Stimulated activated CD8-positive, alpha-beta memory T cell treated with anti-CD3 and anti-CD28 coated beads, Interleukin-7, amount 100 ng/mL, for 4 hours (primary cell): ENCODE measurements at places on chromosomes 7 and 10.

GRCh38 chr10:111830359-111830758 is 353.2 kb downstream of the GPAM start:
- no peak for DNase-seq

DNA sequence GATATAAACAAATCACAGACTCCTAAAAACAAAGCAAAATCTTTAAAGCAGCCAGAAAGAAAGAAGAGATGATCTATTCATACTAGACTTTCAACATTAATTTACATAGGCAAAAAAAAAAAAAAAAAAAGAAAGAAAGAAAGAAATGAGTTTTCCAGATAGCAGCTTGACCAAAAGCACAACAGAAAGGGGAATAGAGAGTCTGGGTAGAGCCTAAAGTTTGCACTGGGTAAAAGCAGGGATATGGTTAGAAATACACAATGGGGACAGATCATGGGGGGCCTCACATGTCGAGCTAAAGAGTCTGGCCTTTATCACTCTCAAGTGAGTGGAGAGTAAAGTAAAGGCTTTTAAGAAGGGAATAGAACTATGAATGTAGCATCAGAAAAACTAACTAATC is 169.8 kb downstream of the SGMS1 start:
- DNase-seq: no peak

DNA sequence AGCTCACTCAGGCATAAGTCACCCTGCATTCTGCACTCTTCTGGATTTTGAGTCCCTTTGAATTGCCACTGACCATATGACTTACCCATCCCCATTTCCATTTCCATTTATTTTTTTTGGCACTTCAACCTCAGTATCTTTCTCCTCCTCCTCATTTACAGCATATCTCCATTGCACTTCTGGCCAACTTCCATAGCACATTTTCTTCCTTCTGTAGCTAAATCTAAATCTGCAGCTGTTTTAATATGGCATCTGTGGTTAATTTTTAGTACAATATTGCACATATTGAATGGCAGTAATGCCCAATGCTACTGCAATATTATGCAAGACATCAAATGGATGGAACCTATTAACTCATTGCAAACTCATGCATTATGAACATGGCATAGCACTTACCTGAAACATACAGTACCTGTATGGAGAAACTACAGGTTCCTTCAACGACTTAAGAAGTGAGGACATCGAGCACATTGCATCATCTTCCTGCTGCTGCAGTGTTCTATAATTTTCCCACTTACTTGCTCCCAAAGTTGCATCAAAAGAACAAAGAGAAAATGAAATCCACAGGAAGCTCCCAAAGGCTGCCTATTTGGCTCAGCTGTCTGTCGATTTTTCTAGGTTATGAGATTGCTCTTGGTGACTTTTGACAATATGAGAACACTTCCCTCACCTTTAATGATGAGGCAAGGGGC is 55.7 kb downstream of the LRRTM3 start:
- no peak for DNase-seq

DNA sequence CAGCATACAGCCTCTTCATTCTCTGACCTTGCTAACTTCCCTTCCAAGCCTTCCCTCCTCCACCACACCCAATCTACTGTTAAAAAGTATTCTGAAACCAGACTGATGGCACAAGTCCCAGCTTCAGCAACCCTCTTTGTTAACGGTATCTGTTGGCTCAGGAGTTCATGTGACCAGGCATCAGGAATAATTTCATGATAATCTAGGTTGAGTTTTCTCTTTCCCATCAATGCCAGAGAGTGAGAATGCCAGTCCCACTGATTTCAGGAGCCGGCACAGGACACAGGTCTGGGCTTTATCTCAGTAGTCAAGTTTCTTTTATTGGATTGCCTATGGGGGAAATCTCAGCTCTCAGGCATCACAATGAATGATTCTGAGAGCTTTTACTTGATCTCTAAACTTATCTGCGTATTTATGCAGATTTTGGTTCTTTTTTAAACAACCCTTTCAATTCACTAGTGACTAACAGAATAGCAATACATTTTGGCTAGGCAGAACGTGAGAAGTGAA is 231.0 kb upstream of the LYZL1 start:
- no peak for DNase-seq

GRCh38 chr10:73876971-73877370 is 2.6 kb upstream of the CAMK2G start:
- DNase-seq: no peak

GRCh38 chr10:63228237-63228636 is 95.1 kb downstream of the NRBF2 start:
- no peak for DNase-seq

GRCh38 chr7:130904031-130904757 is 170.2 kb upstream of the KLF14 start:
- DNase-seq: no peak

- DNase-seq: no peak
These were observed 6.3 kb downstream of the TRPV5 start for GRCh38 chr7:142927085-142927745.

GRCh38 chr10:121313119-121313875 is 284.9 kb downstream of the FGFR2 start:
- DNase-seq: no peak

GRCh38 chr7:148819697-148820360 is 64.3 kb downstream of the EZH2 start:
- no peak for DNase-seq

DNA sequence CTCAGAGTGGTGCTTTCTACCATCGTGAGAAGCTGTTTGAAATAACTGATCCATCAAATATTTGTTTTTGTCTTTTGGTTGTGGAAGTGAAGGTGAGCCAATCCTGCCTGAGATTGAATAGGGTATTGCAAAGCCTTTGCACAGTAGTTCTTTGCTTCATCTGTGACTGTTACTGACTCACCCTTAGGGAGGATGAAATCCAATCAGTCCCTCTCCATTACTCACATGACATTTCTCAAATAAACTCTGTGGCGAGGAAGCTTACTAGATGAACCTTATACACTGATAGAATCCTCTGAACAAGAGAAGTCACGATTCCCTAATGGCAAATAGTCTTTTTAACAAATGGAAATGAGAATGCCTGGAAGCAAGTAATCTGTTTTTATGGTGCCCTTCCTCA is 31.9 kb downstream of the HEPACAM2 start:
- no peak for DNase-seq

GRCh38 chr7:15073301-15073700 is 170.8 kb upstream of the DGKB start:
- no peak for DNase-seq

DNA sequence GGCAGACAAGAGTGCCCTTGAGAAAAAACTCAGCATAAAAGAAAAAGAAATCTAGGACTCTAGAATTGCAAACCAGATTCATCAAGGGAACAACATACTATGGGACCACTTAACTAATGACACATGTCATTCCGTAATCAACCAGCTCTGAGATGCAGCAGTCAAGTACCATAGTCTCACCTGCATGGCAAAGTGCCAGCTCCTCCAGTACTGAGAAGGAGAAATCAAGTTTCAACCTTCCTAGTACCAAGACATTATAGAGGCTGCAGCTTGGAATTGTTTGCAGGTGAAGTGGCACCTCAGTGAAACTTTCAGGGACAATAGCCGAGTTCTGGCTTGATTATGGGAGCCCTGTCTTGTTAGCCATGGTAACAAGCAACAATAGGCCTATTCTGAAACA is 11.5 kb downstream of the STEAP1 start:
- DNase-seq: no peak

DNA sequence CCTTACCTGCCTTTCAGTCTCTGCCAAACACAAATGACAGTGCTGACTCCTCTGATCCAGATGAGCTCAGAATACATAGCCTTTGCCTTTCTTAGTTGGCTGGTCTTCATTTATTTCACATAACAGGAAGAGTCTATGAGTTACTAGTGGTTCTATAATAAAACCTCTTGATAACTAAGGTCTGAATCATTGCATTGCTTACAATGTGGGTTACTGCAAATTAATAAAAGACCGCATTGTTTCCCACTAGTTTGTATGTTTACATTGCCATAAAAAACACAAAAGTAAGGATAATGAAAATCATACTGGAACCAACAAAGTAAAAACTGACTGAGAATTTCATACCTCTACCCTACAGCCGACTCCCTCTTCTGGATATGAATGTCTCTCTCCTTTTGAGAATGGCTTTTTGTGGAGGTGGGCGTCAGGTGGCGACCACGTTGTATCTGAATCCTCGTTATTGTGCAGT is 62.0 kb upstream of the AKR1E2 start:
- no peak for DNase-seq

DNA sequence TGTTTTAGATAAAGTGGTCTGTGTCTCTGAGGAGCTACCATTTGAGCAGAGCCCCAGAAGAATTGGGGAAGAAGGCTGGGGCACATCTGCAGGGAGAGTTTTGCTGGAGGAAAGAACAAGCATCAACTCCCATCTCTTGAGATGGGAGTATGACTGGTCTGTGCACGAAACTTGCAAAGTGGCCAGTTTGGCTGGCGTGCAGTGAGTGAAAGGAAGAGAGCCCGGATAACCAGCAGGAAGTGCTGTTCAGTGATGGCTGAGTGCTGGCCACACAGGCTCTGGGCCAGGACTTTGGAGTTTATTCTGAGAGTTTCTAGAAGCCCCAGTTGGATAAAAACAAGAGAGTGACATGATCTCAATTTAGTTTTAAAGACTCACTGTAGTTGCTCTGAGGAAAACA is 34.4 kb upstream of the SVIL start:
- no peak for DNase-seq

DNA sequence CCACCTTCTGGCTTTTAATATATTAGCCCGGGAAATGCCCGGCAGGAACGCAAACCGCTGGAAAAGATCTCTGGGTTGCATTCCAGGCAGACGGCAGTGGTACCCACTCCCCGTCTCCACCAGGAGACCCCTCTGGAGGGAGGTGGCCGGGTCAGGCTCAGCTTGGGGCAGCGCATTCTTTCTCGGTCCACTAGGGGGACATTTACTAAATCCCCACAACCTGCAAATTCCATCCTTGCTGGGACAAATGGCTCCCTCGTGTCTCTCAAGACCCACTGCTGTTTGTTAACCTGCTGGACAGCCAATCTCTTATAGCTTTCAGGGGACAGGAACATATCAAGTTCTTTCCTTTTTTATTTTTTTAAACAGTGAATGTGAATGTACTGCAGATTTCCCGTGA is 45.8 kb upstream of the CARD11 start:
- no peak for DNase-seq

DNA sequence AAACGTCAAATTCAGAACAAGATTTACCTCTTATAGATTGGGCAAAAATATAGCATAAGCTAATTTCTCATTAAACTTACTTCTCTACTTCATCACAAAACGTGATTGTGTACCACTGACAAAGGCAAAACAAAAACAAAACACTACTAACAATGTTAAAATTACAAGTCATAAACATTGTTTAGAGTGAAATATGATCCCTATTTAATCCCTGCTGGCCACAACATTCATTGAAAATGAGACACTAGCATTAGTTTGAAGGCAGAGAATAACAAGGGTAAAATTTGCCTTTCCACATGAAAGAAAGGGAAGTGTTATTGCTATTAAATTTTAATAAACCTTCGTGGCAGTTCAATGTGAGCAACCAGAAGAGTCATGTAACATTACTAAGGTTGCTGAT is 45.0 kb downstream of the SEMA3A start:
- DNase-seq: no peak

GRCh38 chr7:95001815-95002561 is 94.6 kb downstream of the PPP1R9A start:
- DNase-seq: no peak

DNA sequence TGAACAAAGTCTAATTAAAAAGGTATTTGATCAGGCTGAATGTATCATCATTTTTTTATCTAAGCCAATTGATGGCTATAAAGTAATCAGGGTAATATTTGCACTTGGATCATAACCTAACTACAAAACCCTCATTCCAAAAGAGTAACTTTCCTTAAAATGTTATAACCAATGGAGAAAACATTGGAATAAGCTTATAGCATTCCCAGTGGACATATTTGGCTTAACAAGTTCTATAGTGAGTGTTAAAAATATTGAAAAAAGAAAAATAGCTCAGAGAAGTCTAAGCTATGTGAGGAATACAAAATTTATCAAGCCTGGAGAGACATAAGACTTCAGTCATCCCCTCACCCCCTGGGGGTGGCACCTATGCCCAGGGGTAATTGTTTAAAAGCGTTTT is 358.8 kb downstream of the LRRTM3 start:
- DNase-seq: no peak

DNA sequence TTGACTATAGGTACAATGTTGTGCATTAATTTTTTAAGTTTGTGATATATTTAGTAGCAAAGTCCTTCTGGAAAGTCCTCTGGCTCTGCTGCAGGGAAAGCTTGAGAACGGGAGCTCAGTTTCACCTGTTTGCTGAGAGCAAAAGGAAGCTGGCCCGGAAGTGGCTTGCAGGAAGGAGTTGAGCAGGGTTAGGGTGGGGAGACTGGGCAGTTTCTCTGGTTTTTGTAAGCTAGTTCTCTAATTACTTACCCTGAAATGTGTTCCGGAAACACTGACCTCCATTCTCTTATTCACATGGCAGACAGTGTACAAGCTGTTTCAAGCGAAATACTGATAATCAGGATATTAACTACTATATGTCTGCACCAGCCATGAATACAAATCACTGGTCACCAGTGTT is 22.3 kb downstream of the MAP3K8 start:
- no peak for DNase-seq

- peak; percentile 24 for DNase-seq
These were observed 21.7 kb downstream of the AMZ1 start for GRCh38 chr7:2709553-2710285.

GRCh38 chr10:26642896-26643653 is 54.4 kb upstream of the PDSS1 start:
- DNase-seq: no peak

GRCh38 chr10:9211228-9211627 is 1156.7 kb downstream of the GATA3 start:
- no peak for DNase-seq

- DNase-seq: peak; percentile 76
These were observed 65.3 kb downstream of the CARD11 start for GRCh38 chr7:2978408-2978807.

GRCh38 chr10:126252884-126253610 is 135.2 kb downstream of the ADAM12 start:
- DNase-seq: no peak

- DNase-seq: no peak
These were observed 3.8 kb downstream of the VPS41 start for GRCh38 chr7:38905056-38905759.

GRCh38 chr10:16408379-16408778 is 28.4 kb upstream of the PTER start:
- no peak for DNase-seq
